ENCODE measurements at places on chromosomes 2 and 18.
A peak's percentile ranks its signal among the peaks of the same experiment; 100 is the strongest.

DNA sequence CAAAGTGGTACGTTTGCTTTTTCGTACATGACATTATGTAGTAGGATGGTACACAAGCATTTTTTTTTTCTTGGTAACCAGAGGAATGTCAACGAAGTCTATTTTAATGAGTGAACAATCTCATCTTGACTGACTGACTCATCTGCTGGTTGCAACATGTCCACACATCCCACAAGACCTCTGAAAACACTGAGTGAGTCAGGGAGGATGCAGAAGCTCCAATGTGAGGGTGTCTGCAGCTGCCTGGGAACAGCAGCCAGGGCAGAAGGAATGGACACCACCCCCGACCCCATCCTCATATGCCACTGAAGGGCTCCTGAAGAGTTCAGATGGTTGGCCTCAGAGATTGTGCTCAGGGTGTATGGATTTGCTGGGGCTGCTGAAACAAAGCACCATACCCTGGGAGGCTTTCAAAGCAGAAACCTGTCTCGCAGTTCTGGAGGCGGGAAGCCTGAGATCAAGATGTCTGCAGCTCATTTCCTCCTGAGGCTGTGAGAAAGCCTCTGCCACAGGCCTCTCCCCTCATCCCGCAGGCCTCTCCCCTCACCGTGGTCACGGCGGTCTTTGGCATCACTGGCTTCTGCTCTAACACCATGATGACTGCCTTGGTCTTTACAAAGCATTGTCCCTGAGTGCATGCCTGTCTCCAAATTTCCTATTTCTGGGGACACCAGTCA, 124.6 kb downstream of the LRATD1 start:
- no peak for DNase-seq

DNA sequence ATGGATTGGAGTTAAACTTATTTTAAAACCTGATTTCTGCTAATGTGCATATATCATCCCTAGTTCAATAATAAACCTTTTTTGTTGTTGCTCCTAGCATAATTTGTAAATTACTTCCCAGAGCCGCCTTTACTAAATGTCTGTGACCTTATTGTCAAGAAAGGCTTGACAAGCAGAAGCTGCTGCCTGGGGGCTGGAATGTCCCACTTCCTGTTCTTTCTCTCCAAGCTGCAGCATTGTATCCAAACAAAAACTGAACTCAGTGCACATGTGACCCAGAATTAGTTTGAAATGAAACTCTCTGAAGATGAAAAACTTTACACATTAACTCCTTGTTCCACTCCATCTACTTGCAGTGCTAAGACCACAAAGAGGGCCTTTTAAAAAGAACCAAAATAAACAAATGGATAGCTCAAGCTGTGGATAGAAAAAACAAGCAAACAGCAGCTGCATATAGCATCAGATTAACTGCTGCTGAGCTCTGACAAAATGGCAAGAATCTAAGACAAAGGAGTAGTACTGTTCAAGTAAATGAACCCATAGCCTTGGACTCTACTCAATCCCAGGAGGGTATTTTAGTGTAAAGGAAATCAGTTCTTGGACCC, 99.8 kb upstream of the NEUROD1 start:
- DNase-seq = no peak

- no peak for DNase-seq
These were observed 46.4 kb upstream of the PMAIP1 start for GRCh38 chr18:59853380-59853779.

DNA sequence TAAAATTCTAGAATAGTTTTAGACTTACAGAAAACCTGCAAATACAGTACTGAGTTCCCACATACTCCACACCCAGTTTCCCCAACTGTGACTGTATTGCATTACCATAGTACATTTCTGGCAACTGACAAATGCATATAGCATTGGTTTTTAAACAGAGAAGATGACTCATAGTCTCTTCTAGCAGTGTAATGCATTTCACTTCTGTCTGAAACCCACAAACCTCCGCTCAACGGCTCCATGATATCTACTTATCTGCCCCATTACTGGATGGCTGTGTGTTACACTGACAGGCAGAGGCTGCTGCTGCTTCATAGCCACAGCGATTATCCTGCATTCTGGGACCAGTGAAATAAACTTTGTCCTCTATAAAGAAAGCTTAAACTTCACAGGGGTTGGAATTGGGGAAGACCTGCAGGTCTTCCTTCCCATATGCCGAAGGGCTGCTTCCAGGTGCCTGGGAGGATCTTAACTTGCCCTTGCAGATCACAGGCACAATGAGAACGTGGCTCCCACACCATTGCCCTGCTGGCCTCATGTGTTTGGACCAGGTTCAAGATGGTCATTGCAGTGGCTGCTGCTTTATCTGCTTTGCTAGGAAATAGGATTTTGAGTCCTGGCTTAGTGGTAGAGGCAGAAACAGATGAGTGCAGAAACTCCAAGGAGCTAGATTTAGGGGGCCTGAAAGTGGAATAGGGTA, 742.6 kb upstream of the HS6ST1 start:
- no peak for DNase-seq

GRCh38 chr2:46377666-46378560, 80.7 kb downstream of the EPAS1 start:
- no peak for DNase-seq

GRCh38 chr2:141384676-141385075, 746.1 kb downstream of the LRP1B start:
- DNase-seq = no peak

GRCh38 chr2:18464913-18465312, 95.5 kb downstream of the RDH14 start:
- DNase-seq = no peak

GRCh38 chr18:58823412-58823811, 41.3 kb upstream of the ZNF532 start:
- no peak for DNase-seq

DNA sequence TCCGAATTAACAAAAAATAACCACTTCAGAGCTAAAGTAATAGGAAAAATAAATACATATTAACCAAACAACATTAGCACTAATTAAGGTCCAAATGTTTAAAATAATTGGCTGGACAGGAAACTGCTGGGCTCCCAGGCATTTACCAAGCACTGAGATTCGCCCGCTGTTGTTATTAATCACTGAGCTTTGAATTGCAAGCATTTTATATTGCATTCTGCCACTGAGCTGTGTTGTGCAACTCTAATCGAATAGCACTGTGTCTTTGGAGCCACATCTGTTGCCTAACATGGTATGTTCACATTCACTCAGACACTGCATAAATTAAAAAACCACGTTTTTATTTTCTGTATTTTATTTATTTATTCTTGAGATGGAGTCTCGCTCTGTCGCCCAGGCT, 88.9 kb downstream of the SOWAHC start:
- no peak for DNase-seq

DNA sequence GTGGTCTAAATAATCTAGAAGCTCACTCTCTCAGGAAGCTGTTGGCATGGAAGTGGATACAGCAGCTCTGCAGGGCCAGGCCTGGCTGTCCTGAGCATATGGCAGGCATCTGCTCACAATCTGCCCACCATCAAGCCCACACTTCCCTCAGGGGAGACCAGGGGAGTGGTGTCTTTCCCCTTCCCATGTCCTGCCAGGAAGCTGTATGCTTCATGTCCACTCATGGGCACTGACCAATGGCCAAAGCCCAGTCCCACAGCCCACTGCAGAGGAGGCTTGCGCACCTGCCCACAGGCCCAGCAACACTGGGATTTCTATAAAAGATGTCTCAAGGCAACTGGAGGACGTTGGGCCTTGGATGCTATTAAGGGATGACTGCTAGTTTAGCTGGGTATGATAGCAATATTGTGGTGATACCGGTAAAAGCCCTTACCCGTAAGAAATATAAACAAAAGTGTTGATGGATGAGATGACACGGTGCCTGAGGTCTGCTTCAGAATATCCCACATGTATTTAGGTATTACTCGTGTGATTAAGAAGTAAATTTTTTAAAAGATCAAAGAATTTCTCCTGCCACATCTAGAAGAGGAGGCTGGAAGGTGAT, 106.7 kb upstream of the CTDP1 start:
- no peak for DNase-seq

GRCh38 chr2:21415234-21415633, 291.5 kb downstream of the TDRD15 start:
- DNase-seq = no peak

GRCh38 chr2:100855606-100856005, 35.7 kb downstream of the NPAS2 start:
- no peak for DNase-seq

- DNase-seq = no peak
These were observed 79.1 kb downstream of the TGIF1 start for GRCh38 chr18:3529077-3529476.

GRCh38 chr2:151520976-151521375, 111.3 kb downstream of the RIF1 start:
- no peak for DNase-seq

GRCh38 chr2:203763938-203764664, 57.7 kb downstream of the CD28 start:
- DNase-seq = no peak

- peak; percentile 35 for DNase-seq
These were observed 30.9 kb downstream of the LONRF2 start for GRCh38 chr2:100291152-100291970.

DNA sequence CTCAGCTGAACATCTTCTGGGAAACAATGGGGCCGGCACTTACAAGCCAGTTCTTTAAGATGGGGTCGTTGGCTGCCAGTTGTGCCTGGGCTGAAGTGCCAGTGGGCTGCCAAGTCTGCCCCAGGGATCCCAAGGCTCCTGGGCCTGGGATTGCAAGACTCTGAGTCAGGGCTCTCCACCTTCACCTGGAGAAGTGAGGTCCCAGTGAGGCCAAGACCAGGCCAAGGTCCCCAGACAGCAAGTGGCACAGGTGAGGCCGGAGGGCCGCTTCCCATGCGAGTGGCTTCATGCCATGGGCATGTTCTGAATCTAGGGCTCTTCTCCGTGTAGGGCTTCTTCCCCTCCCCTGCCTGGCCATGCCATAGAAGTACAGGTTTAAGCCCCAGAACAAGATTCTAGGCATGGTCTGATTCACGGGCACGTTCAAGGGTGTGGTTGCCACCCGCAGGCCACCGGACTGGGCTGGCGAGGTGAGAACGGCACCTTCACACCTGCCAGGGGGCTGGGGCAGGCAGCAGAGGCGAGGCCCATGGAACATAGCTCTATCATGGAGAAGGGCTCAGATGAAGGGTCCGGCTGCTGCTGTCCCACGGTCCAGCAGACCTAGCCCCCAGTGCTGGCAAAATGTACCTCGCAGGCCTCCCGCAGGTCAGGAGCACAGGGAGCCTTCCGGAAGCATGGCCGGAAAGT, 36.4 kb downstream of the TWIST2 start:
- DNase-seq = no peak

- no peak for DNase-seq
These were observed 13.9 kb downstream of the BMP10 start for GRCh38 chr2:68857202-68857845.

DNA sequence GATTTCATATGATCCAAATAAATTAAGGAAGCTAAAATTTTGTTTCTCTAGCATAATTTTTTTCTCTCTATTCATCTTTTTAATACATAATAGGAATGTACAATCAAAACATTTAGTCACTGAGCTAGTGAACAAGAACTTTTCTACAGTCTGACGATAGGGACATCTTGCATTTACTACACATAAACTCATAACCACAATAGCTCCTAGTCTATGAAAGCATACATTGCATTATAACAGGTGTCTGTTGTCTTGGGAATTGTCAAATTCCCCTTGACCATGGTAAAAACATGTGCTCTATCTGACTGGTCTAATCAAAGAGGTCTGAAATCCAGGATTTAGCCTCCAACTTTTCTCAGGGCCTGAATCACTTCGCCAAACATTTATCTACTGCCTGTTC, 144.8 kb downstream of the FAM124B start:
- no peak for DNase-seq

DNA sequence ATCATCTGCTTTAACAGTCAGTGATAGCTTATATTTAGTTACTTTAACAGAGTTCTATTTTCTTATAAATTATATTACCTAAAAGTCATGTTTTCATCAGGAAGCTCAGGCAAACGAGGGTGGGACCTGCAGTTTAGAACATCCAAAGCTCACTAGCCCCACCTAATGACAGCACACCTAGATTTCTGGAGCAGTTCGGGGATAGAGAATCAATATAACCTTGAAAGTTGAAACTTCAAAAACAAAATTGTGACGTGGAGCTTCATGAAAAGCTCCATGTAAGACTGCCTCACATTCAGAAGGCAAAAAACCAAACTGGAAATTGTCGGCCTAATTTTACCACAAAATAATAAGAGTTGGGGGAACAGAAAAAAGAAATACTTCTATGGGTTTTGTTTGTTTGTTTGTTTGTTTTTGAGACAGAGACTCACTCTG, 185.9 kb upstream of the CCDC150 start:
- DNase-seq = peak; percentile 26

- no peak for DNase-seq
These were observed 104.7 kb downstream of the GPR39 start for GRCh38 chr2:132521341-132521740.

GRCh38 chr2:176647325-176648165, 378.3 kb downstream of the MTX2 start:
- no peak for DNase-seq

- DNase-seq = no peak
These were observed 167.1 kb upstream of the TRIB2 start for GRCh38 chr2:12549641-12550040.

- DNase-seq = no peak
These were observed 206.6 kb downstream of the NCK2 start for GRCh38 chr2:105951384-105951694.

DNA sequence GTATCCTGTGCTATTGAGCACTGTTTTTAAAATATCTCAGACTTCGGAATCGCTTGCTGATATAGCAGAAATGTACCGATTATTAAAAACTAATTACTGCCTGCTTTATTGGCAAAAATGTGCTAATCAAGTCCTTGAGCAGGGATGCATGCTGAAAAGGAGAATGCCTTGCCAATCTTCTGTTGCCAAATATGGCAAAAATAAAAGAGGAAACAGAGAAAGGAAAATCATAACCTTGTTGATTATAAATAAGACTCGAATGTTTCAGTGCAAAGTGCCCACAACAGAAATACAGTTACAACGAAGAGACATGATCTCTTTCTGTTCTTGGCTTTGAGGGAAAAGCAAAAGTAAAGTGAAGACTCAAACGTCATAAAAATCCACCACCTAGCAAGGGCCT, 248.5 kb downstream of the TMEM182 start:
- no peak for DNase-seq

DNA sequence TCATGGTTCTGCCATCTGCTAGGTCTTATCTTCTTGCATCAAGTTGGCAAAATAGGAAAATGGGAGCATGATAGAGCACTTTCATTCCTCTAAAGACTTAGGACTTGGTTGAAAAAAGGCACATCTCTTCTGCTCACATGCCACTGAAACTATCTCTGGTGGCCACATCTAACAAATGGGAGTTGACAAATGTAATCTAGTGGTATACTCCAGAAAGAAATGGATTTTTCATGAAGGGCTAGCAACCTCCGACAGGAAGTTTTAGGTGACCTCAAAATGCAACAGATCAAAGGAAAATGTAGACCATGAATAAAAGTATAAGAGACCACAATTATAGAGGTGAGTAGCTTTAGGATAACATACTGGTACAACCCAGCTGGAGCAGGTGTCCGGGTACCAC, 224.1 kb downstream of the SETBP1 start:
- DNase-seq = no peak

GRCh38 chr2:200679127-200679526, 93.3 kb downstream of the AOX1 start:
- DNase-seq = no peak

All from stimulated activated CD4-positive, alpha-beta T cell treated with anti-CD3 and anti-CD28 coated beads, Interleukin-4, amount 100 ng/mL, for 48 hours (primary cell).